Left renal pelvis (tissue), 4 donors: ENCODE measurements at places on chromosomes 1 and 21. TPM values are rescaled to one million over a fixed set of nuclear protein-coding genes. Genes with fewer than 3 reads are reported as not detected.

DNA sequence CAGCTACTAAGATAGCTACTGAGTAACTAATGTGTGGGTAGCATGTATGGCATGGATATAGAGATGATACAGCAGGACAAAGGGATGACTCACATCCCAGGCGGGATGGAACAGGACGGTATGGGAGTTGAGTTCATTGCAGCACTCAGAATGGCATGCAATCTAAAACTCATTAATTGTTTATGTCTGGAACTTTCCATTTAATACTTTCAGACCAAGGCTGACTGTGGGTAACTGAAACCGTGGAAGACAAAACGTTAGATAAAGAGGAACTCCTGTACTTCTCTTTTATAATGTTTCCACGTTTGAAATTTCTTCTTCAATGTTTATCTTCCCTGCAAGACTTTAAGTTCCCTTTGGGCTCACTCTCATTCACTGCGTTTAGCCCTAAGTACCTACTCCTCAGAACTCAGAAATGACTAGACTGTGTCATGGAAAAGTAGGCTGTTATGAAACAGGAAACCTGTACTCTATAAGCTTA is 151.9 kb downstream of the MAGI3 start:
- no peak for DNase-seq

SLAMF1 gene
- polyA plus RNA-seq = 0.09 TPM

BRDT gene
- polyA plus RNA-seq = 0.23 TPM

- no peak for DNase-seq
Measured at GRCh38 chr1:243731974-243732625, 117.9 kb downstream of the AKT3 start.

SPRR2A gene
- not detected for polyA plus RNA-seq

CNR2 gene
- polyA plus RNA-seq = 0.11 TPM

DNA sequence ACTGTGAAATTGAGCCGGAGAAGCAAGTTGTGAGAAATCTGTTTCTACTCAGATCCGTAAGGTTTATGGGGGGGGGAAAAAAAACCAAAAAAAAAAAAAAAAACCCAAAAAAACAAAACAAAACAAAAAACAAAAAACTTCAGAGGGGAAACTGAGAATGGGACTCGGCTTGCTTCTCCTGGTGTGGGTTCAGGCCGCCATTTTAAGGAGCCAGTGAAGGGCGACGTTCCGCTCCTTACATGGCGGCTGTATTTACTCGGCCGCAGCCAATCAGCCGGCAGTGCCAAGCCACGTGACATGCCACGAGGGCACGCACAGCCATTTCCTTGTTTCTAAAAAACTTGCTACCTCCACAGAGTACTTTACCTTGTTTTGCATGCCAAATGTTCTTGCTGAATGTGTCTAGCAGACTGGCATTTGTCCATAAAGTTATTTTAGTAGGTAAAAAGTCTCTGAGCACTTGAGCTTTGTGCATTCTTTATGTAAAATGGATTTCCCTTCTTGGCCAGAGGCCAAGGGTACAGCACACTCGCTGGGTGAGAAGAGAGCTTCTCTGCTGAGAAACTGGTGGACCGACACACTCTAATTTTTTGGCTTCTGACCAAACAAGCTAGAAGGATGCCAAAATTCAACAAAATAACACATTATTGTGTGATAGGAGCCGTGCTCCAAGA is 101.8 kb downstream of the NFIA start:
- DNase-seq = peak; percentile 68

DNA sequence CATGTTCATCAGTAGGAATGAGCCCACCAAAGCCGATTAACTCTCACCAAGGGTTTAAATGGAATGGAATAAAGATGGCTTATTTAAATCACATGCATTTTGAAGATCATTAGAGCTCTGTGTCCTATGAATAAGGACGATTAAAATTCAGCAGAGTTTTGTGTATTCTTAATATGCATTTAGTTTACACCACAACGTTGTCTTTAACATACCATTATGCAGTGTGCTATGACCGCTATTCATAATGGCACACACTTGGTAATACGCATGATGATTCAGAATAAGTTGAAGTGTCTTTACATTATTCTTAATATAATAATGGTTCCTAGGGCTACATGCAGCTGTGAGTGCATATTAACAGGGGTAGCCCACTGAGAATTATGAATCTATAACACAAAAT is 190.7 kb downstream of the PTBP2 start:
- DNase-seq = no peak

- no peak for DNase-seq
Measured at GRCh38 chr21:37206496-37206895, 60.6 kb downstream of the VPS26C start.

GRCh38 chr1:192118881-192119405 is 39.3 kb upstream of the RGS18 start:
- no peak for DNase-seq
